ENCODE measurements at places on chromosomes 7 and 10. TPM values are rescaled to one million over a fixed set of nuclear protein-coding genes. Genes with fewer than 3 reads are reported as not detected.

GIMAP1 gene
- total RNA-seq: not detected

CNOT4 gene
- total RNA-seq: 14.1 TPM

GFRA1 gene
- 76.6 TPM for total RNA-seq

IL6 gene
- 37.4 TPM for total RNA-seq

Measured in osteoblast (primary cell).